ENCODE measurements at places on chromosomes 13 and 19. TPM values are rescaled to one million over a fixed set of nuclear protein-coding genes. Genes with fewer than 3 reads are reported as not detected.

The KL gene
- total RNA-seq, result 3.3 TPM

The ENOX1 gene
- total RNA-seq, result 2.0 TPM

The CAPN12 gene
- total RNA-seq, result 0.81 TPM

The HRC gene
- 499 TPM for total RNA-seq

The NLRP7 gene
- not detected for total RNA-seq

The PDE4C gene
- 0.55 TPM for total RNA-seq

The B3GNT8 gene
- 3.2 TPM for total RNA-seq

The IGFL4 gene
- total RNA-seq, result not detected

DNA sequence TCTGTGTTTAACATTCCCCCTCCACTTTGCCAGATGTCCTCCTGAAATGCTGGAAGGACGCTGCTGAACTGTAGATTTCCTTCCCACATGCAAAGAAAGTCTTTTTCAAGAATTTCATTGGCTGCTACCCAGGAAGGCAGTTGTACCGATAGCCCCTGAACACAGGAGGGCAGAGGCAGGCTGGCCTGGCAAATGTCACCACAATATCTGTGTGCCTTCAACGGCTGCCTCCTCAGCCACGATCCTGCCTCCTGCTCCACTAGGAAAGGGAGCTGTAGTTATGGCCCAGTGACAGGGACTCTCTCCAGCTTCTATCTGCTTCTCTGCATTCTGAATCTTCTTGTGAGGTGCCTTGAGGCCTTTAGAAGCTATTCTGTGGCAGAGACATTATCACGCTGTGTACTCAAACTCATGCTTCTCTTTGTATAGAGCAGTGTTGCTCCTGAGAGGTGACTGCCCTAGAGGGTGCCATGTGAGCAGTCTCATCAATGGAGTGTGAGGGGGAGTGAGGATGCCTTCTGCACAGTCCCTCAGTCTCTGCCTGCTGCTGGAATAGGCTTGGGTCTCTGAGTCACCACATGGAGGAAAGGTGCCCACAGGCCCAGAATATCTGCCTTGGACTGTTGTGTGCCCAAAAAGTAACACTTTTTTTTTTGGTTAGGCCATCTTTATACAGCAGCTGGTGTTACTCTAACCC is 279.8 kb downstream of the DNAJC15 start:
- DNase-seq, result peak; percentile 71

DNA sequence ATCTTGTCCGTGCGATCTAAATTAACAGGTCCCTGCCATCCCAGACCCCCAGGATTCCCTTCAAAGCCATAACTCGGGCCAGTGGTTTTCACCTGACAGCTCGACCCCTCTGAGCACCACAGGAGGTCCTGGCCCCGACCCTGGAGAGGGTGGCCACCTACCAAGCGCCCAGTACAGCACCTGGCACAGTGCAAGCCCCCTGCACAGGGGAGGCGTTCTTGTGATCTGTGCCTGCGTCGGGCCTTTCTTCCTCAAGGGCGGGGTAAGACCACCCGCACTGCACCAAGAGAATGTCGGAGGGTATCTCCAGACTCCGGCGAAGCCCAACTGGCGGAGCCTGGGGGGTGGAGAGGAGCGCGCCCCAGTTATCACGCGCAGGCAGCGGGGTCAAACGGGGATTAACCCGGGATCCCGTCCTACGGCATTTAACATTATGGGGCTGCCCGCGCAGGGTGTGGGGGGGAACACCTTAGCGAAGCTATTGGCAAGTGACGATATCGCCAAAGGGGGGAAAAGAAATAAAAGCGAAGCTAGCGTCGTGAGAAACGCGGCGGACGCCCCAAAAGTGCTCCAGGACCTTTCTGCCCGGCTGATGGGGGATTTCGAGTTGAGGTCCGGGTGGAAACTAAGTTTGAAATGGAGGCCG is 1.3 kb upstream of the HNRNPL start:
- peak; percentile 44 for DNase-seq

- no peak for DNase-seq
Observed at GRCh38 chr13:71274923-71275608, 591.9 kb downstream of the DACH1 start.

DNA sequence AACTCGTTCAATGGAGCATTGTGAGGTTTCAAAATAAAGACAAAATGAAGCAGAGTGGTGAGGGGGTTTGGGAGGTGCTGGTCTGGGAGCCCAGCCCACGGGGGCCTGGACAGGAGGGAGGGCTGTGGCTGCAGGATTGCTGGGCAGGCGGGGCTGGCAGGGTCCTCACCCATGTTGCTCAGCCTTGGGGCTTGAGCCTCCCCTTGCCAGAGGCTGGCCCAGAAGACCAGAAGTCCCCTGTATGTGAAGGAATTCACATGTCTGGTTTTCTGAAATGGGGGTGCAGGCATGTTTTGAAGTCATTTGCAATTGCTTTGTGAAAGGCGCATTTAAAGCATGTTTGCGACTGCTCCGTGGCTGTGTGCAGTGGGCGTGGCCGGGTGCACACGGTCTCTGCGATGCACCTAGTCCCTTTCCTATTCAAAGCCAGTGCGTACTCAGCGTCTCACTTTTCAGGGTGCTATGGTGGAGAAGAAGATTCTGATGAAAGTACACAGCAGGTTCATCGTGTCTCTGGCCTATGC is 2.3 kb downstream of the GRK1 start:
- DNase-seq, result no peak

GRCh38 chr13:25207291-25207810 is 35.3 kb upstream of the AMER2 start:
- DNase-seq, result no peak

DNA sequence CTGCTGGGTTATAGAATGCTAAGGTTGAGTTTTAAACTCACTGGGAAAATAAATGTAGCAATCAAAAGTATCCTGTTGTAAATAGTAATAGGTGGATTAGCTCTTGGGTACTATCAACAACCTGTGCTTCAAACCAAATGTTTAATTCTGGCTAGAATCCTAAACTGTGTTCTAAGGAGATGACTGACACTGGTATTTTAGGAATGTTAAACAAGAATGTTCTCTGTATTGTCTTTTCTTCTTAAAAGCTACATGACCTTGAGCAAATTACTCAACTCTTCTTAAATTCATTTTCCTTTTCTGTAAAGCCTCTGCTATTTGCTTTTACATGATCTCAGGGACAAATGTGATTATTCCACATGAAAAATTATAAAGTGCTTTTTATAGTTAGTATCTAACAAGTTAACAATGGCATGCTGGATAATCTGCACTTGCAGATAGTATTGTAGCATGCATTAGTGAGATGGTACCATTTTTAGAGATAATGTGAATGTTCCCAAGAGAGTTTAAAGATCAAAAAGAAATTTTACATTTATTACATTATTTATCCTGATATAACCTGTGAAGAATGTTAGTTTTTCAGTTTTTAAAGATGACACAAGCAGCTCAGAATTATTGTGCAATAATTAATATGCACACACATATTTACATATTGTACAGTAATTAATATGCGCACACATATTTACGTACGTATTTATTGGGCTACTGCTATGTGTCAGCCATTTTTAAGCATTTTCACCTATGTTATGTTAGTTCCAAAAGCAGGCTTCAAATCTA is 13.6 kb upstream of the EPSTI1 start:
- DNase-seq, result no peak

DNA sequence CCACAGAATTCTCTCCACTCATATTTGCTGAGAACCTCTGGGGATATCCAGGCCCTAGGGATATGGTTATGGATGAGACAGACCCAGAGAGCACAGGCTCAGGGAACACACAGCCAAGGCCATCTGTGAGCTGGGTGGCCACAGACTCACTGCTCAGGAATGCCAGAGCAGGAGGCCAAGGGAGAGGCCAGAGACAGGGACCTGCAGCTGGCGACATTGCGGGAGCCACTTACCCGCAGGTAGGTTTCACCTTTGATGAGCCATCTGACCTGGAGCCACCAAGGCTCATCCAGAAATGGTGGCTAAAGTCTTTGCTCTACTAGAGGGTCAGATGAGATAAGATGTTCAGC is 29.4 kb downstream of the CCNE1 start:
- no peak for DNase-seq

- DNase-seq, result no peak
Observed at GRCh38 chr19:49573009-49573408, 7.3 kb downstream of the NOSIP start.

- peak; percentile 81 for DNase-seq
Observed at GRCh38 chr19:1251330-1252220, 3.2 kb downstream of the MIDN start.

GRCh38 chr19:6654347-6655310 is 15.3 kb downstream of the TNFSF14 start:
- DNase-seq, result no peak

GRCh38 chr19:17289489-17289888 is 7.8 kb downstream of the ANKLE1 start:
- DNase-seq, result peak; percentile 86

- no peak for DNase-seq
Observed at GRCh38 chr13:107817647-107818287, 397.6 kb downstream of the LIG4 start.

- no peak for DNase-seq
Observed at GRCh38 chr19:246551-246950, 44.7 kb downstream of the PLPP2 start.

DNA sequence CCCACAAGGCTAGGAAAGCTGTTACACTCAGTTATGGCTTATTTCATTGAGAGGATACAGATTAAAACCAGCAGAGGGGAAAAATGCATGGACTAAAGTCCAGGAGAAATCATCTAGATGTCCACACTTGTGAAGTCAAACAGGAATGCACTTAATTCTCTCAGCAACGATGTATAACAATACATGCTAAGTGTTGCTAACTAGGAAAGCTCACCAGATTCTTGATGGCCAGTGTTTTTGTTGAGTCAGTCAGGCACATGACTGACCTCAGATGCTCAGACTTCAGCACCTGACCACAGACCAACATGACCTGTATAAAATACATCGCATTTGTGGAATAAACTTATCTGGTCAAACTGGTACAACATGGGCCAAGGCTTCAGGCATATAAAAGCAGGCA is 470.2 kb upstream of the PRR20A start:
- DNase-seq, result no peak

DNA sequence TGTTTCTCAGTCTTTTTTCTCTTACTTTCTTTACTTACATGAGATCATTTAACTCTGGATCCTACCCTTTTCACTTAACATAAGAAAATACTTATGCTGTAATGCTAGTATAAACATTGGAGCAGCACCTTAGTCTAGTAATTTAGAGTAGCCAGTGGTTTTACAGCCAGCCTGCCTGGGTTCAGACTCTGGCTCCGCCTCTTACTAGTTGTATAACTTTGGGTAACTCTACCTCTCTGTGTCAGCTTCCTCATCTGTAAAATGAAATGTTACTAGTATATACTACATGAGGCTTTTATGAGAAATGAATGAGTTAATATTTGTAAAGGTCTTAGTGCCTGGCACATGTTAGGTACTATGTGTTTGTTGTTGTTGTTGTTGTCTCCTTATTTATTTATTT is 5.6 kb downstream of the CDADC1 start:
- no peak for DNase-seq
